ENCODE measurements at places on chromosomes 4 and X.

DNA sequence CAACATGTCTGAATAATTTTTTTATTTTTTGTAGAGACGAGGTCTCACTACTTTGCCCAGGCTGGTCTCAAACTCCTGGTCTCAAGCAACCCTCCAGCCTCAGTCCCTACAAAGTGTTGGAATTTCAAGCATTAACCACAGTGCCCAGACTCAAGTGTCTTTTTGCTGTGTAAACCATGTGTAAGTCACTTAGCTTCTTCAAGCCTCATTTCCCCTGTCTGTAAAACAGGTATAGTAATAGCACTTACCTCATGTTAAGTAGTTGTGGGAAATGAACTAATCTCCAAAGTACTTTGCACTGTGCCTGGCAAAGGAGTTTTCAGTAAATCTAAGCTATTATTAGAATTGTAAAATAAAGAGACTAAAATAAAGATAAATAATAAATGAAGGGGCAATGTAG, 35.7 kb downstream of the STBD1 start:
- no peak for DNase-seq

- DNase-seq = no peak
These were observed 36.3 kb downstream of the ARAP2 start for GRCh38 chr4:36207831-36208520.

- DNase-seq = no peak
These were observed 856.0 kb upstream of the FRG1 start for GRCh38 chr4:189084671-189085070.

DNA sequence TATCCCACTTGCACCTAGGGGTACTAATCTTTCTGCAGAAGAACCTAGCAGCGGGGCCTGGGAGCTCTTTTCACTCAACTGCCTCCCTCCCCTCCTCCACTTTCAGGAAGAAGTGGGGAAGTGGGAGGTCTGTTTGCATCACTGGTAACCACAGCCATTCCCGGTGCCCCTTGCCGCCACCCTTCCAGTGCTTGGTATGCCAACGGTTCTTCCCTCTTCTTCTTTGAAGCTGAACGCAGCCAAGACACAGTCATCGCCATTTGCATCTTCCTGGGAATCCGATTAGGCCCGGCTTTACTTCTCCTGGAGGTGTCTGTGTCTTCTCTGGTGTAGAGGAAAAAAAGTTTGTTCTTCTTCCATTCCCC, 47.2 kb upstream of the RBPJ start:
- DNase-seq = no peak

- DNase-seq = no peak
These were observed 230.6 kb upstream of the SPRY1 start for GRCh38 chr4:123166023-123166422.

DNA sequence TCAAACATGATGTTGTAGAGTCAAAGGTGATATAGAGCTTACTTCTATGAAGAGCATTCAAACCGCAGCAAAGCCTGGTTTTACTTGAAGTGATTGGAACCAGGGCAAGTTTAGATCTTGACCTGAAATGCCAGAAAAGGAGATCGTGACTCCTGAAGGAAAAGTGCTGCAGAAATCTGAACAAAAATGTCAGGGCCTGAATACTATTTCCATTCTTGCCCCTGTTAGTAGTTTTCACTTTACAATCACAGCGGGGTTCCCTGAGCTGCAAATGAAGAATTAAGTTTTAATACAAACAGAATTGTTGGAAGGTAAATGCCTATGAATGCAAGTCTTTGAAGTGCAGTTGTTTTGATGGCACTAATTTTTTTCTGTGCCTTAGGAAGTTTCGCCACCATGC, 4.1 kb downstream of the SLIT2 start:
- no peak for DNase-seq

DNA sequence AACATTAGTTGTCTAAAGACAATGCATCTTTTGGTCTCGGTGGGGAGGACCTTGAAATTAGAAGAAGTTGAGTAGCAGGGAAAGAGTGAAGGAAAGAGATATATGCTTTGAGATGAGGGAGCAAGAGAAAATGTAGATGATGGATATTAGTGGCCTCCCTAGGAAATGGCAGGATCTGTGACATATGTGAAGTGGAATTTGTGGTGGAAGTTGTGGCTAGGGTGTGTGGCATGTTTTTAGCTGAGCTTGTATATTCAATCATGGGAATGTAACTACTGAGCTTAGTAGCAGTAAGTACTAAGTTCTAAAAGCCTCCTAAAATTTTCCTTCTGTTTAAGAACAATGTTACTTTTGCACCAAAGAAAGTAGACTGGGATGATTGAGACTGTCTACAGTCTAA, 382.8 kb upstream of the CTSO start:
- no peak for DNase-seq

- no peak for DNase-seq
These were observed 55.8 kb downstream of the AMELX start for GRCh38 chrX:11349020-11349419.

DNA sequence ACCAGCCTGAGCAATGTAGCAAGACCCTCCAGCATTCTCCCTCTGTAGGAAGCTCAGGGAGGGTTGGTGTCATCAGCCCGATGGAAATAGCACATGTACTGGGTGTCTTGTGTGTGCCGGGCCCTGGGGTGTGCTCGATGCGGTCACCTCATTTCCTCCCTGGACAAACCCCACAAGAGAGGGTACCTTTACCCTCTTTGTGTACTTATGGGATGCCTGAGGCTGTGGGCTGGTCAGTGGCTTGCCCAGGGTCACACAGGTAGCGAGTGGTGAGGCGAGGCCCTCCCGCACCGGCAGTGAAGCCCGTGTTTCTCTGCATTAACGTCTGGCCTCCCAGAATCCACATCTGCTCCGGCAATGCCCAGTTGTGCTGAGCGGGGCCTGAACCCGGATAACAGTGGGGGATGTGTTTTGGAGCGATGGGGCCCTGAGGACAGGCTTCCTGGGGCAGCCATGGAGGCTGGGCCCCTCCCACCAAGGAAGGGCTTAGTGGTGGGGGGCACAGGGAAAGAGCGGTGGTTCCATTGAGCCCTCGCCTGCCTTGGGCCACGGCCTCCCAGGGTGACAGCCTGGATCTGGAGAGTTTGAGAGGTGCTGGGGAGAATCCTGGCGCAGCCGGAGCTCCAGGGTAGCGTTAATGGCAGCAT, 8.1 kb downstream of the PSAPL1 start:
- no peak for DNase-seq

DNA sequence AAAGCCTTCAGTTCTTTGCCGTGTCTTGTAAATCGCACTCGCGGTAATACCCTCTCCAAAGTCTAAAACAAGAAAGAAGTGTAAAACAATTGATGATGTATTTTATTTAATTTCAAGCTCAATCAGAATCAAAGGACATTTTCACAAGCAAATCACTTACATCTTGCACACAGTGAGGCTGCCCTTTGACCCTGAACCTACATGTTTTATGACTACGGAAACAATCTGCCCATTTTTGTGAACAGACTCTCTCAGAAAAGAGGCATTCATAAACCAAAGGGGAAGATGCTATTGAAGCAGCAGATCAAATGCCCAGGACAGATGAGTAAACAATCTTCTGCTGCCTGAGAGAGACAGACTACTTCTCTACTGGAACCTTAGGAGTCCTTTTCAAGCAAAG, 76.0 kb upstream of the DDX60 start:
- no peak for DNase-seq

GRCh38 chr4:80035336-80035735, 37.7 kb downstream of the ANTXR2 start:
- DNase-seq = no peak
